Effector memory CD4-positive, alpha-beta T cell (primary cell): ENCODE measurements at places on chromosomes 13 and 19.

GRCh38 chr19:11673608-11674041, 65.1 kb downstream of the ZNF823 start:
- no peaks in the 10 kb centered on the region for H3K36me3 ChIP-seq
- H3K4me3 ChIP-seq, result no peak overlapping the region
- H3K4me1 ChIP-seq, result peaks cover 5% of the 10 kb centered on the region
- H3K27me3 ChIP-seq, result peaks cover 9% of the 10 kb centered on the region

DNA sequence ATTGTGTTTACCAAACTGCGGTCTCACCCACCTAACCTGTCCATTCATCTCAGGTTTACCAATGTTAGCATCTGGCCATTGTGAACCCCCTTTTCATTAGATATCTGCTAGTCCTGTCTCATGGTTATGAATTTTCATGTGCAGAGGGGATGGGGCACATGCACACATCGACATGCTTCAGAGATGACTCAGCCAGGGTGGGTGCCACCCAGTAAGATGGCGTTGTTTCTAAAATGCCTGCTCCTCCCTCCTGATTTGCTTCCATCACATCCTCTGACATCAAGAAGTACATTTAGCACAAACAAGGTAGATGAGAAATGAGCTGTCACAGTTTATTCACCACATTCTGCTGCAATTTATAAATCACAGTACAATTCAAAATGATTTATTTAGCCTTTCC, 51.3 kb downstream of the GPALPP1 start:
- H3K27ac ChIP-seq, result no peak overlapping the region
- no peak for DNase-seq
- no peak overlapping the region for H3K4me3 ChIP-seq
- H3K27me3 ChIP-seq, result no peaks in the 10 kb centered on the region
- no peaks in the 10 kb centered on the region for H3K36me3 ChIP-seq

GRCh38 chr13:109314101-109314500, 472.3 kb downstream of the IRS2 start:
- no peak overlapping the region for H3K27ac ChIP-seq
- DNase-seq, result no peak
- H3K4me1 ChIP-seq, result no peaks in the 10 kb centered on the region
- no peak overlapping the region for H3K4me3 ChIP-seq
- no peaks in the 10 kb centered on the region for H3K27me3 ChIP-seq
- H3K36me3 ChIP-seq, result no peaks in the 10 kb centered on the region

- no peaks in the 10 kb centered on the region for H3K4me1 ChIP-seq
- no peaks in the 10 kb centered on the region for H3K27me3 ChIP-seq
- no peaks in the 10 kb centered on the region for H3K36me3 ChIP-seq
- no peak for DNase-seq
- no peak overlapping the region for H3K27ac ChIP-seq
- no peak overlapping the region for H3K4me3 ChIP-seq
These were observed 94.9 kb downstream of the FAM216B start for GRCh38 chr13:42876270-42876714.

- H3K27me3 ChIP-seq, result no peaks in the 10 kb centered on the region
- H3K27ac ChIP-seq, result no peak overlapping the region
- H3K4me1 ChIP-seq, result peaks cover 8% of the 10 kb centered on the region
- DNase-seq, result no peak
- H3K36me3 ChIP-seq, result peaks cover 3% of the 10 kb centered on the region
These were observed 74.6 kb upstream of the NPAS1 start for GRCh38 chr19:46944918-46945628.

DNA sequence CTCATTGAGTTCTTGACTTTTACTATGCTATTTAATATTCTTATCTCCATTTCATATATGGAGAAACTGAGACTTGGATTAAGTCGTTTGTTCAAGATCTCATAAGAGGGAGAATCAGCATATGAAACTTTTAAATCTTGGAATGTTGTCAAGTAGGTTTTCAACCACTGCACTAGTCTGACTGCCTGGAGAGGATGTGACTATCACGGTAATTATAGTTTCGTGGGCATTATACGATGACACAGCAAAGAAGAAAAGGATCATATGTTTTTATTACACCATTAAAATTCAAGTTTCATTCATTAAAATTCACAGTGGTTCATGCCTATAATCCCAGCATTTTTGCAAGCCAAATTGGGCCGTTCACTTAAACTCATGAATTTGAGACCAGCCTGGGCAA, 555.2 kb downstream of the SLITRK1 start:
- no peaks in the 10 kb centered on the region for H3K4me1 ChIP-seq
- no peak overlapping the region for H3K27ac ChIP-seq
- no peak overlapping the region for H3K4me3 ChIP-seq
- DNase-seq, result no peak
- no peaks in the 10 kb centered on the region for H3K27me3 ChIP-seq

DNA sequence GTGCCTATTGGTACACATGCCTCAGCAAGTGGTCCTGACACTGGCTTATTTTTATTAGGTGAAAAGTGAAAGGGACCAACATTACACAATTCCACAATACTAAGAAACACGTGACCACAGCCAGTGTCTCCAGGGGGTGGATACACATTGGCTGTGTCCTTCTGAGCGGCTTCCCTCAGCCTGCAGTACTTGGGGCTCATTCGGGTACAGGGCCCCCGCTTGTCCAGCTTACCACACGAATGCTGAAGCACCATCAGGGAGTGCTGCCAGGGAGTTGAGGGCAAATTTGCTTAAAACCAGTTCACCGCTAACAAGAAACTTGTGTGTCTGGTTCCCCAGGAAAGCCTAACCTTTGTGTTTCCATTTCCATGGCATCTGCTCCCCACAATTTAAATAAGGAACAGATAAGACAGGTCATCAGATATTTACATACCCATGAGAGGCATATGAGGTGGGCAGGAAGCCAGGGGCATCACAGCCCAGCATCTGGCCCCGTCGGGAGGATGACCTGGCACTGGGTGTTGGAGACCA, 23.3 kb downstream of the PBX4 start:
- peaks cover 51% of the 10 kb centered on the region for H3K4me1 ChIP-seq
- H3K4me3 ChIP-seq, result no peak overlapping the region
- no peaks in the 10 kb centered on the region for H3K27me3 ChIP-seq
- no peak for DNase-seq
- no peak overlapping the region for H3K27ac ChIP-seq

DNA sequence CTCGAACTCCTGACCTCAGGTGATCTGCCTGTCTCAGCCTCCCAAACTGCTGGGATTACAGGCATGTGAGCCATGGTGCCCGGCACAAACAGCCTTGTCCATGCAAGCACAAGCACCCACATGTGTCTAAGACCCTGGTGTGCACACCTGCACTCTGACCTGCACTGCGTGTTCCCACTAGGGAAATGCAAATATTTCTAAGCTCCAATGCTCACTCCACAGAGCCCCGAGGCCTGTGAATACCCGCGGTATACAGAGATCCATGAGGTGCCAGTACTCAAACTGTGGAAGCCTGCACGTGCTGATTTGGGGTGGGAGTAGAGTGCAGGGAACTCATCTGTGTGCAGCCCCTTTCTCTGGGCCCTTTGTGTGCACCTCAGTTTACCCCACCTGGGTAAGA, 14.7 kb downstream of the GADD45B start:
- H3K4me3 ChIP-seq, result no peak overlapping the region
- H3K27ac ChIP-seq, result no peak overlapping the region
- peaks cover 22% of the 10 kb centered on the region for H3K4me1 ChIP-seq
